ENCODE measurements at places on chromosomes 4 and X. TPM values are rescaled to one million over a fixed set of nuclear protein-coding genes. Genes with fewer than 3 reads are reported as not detected.
A peak's percentile ranks its signal among the peaks of the same experiment; 100 is the strongest.

- H3K4me1 ChIP-seq = no peaks in the 10 kb centered on the region
- H3K27ac ChIP-seq = no peak overlapping the region
- no peak for DNase-seq
- H3K4me3 ChIP-seq = no peak overlapping the region
Observed at GRCh38 chr4:164748375-164748774, 5.6 kb upstream of the SMIM31 start.

DNA sequence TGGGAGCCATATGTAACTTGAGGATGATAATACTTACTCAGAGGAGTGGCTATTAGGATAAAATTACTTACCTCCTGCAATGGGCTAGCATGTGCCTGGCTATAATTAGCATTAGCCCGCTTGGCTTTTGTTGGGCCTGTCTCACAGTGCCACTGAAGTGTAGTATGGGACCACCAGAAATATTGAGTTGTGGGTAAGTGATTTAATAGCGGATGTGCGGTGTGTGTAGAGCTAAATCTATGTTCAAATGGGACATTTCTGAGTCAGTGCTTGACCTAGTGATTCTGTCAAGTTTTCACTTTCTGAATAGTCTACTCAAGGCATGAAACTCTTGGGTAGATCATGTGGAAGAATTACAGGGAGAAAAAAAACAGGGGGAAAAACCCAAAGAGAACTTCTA lies 3.5 kb upstream of the CLNK start:
- H3K4me1 ChIP-seq = no peaks in the 10 kb centered on the region
- no peak for DNase-seq
- no peaks in the 10 kb centered on the region for H3K27me3 ChIP-seq
- no peaks in the 10 kb centered on the region for H3K36me3 ChIP-seq
- no peak overlapping the region for H3K27ac ChIP-seq

Gene NDP
- not detected for total RNA-seq

GRCh38 chr4:39525822-39526690 lies 1.2 kb downstream of the UGDH start:
- no peak for DNase-seq
- H3K4me1 ChIP-seq = peaks cover 18% of the 10 kb centered on the region
- H3K27ac ChIP-seq = peak overlapping the region; percentile 75
- peaks cover 8% of the 10 kb centered on the region for H3K36me3 ChIP-seq
- H3K4me3 ChIP-seq = peak overlapping the region; percentile 99
- H3K27me3 ChIP-seq = no peaks in the 10 kb centered on the region

Gene ADH7
- total RNA-seq = not detected

DNA sequence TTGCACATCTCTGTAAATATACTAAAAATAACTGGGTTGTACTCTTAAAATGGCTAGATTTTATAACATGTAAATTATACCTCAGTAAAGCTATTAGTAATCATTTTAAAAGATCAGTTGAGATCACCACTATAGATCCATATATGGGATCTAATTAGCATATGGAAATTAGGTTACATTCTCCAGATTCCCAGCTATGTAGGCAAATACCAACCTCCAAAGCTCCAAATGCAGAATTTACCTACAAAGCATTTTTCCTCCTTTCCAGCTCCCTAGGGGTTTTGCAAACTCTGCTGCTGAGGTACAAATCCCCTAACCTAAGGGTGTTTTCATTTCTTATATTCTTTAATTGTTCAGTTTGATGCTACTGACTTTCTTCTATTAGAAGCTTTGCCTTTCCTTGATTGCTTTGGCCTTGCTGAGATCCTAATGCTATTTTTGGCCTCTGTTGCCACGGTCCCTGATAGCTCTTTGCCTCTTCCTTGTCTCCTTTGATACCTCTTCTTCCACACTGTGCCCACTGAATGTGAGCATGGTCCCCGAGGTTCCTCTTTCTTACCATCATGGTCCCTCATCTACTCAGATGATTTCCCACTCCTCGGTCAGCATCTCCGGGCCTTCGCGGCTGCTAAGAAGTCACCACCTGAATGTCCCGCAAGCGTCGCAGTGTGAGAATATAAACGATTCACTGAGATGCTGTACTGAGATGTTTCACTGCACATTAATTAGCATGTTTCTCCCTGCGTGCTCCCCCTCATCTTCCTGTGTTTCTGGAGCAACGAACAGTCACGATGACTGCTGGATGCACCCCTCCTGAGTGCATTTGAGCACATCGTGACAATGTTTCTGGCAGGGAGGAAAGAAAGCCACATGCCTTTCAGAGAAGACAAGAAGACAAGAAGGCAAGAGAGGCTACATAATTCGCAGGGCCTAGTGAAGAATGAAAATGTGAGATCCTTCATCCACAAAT lies 23.8 kb downstream of the ENPP6 start:
- no peak overlapping the region for H3K4me3 ChIP-seq
- no peak overlapping the region for H3K27ac ChIP-seq
- peaks cover 2% of the 10 kb centered on the region for H3K27me3 ChIP-seq
- DNase-seq = no peak

Gene CT45A5
- not detected for total RNA-seq

GRCh38 chr4:878796-879728 lies 53.1 kb downstream of the GAK start:
- peak overlapping the region; percentile 68 for H3K4me3 ChIP-seq
- H3K4me1 ChIP-seq = peaks cover 30% of the 10 kb centered on the region
- H3K27me3 ChIP-seq = no peaks in the 10 kb centered on the region
- peak overlapping the region; percentile 95 for H3K27ac ChIP-seq

GRCh38 chrX:45851434-45851991 lies 650.8 kb upstream of the DIPK2B start:
- H3K4me3 ChIP-seq = peak overlapping the region; percentile 95
- no peaks in the 10 kb centered on the region for H3K27me3 ChIP-seq
- peaks cover 30% of the 10 kb centered on the region for H3K36me3 ChIP-seq
- peak; percentile 73 for DNase-seq
- H3K4me1 ChIP-seq = peaks cover 35% of the 10 kb centered on the region
